Left ventricle myocardium inferior (tissue), 1 donor: ENCODE measurements at places on chromosomes 13 and 19. TPM values are rescaled to one million over a fixed set of nuclear protein-coding genes. Genes with fewer than 3 reads are reported as not detected.
A peak's percentile ranks its signal among the peaks of the same experiment; 100 is the strongest.

DNA sequence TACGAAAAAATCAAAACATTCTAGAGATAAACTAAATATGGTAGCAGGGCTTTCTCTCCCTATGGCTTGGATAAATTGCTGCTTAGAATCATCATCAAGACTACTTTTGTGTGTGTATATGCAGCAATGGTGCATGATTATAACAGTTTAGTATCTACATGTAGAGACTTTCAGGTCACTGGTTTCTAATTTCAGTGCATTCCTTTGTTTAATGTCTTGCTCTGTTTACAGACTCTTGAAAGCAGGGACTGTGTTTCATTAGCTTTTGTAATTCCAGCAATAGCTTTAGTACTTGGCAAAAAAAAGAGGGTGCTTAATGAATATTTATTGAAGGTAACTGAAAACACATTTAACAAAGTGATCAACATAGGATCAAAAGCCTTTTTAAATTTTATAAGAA, 420.7 kb downstream of the PCDH9 start:
- H3K4me1 ChIP-seq, result peaks cover 18% of the 10 kb centered on the region
- H3K36me3 ChIP-seq, result no peaks in the 10 kb centered on the region
- DNase-seq, result no peak
- no peak overlapping the region for H3K27ac ChIP-seq
- no peak overlapping the region for H3K4me3 ChIP-seq

DNA sequence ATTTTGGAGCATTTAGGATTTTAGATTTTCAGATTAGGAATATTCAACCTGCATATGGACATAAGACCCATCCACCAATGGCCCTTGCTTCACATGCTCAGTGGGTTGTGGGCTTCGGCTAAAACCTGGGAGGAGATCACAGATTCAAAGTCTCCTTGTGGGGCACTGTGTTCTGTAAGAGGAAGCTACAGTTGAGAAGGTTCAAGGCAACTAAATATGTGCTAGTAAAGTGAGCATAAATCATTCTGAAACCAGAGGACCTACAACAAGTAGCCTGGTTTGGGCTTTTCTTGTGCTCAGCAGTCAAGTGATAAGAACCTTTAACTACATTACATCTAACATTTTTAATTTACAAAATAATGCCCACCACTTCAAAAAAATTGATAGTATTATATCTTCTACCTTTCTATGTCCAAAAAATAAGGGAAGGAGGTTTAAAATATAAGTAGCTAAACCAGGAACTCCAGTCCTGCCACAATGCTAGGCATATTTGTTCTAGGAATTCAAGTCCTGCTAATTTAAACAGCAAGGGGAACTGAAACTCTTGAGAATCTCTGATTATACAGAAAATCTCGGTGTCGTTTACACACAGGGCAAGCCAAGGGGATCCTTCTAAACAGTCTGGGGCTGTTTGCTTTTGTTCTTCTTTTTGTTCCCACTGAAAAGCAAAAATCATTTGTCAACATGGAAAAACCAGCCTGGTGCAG, 36.6 kb downstream of the FOXO1 start:
- H3K36me3 ChIP-seq, result no peaks in the 10 kb centered on the region
- no peaks in the 10 kb centered on the region for H3K27me3 ChIP-seq
- no peak overlapping the region for H3K4me3 ChIP-seq
- DNase-seq, result no peak
- H3K4me1 ChIP-seq, result peaks cover 48% of the 10 kb centered on the region

GRCh38 chr13:99327761-99328160, 20.6 kb upstream of the GPR183 start:
- H3K27me3 ChIP-seq, result no peaks in the 10 kb centered on the region
- H3K4me1 ChIP-seq, result no peaks in the 10 kb centered on the region
- no peak overlapping the region for H3K27ac ChIP-seq
- peaks cover 11% of the 10 kb centered on the region for H3K36me3 ChIP-seq
- DNase-seq, result no peak

- H3K36me3 ChIP-seq, result peaks cover 69% of the 10 kb centered on the region
- peaks cover 62% of the 10 kb centered on the region for H3K4me1 ChIP-seq
- H3K27ac ChIP-seq, result peak overlapping the region; percentile 31
- H3K4me3 ChIP-seq, result no peak overlapping the region
Measured at GRCh38 chr19:16386619-16387240, 62.1 kb downstream of the KLF2 start.

DNA sequence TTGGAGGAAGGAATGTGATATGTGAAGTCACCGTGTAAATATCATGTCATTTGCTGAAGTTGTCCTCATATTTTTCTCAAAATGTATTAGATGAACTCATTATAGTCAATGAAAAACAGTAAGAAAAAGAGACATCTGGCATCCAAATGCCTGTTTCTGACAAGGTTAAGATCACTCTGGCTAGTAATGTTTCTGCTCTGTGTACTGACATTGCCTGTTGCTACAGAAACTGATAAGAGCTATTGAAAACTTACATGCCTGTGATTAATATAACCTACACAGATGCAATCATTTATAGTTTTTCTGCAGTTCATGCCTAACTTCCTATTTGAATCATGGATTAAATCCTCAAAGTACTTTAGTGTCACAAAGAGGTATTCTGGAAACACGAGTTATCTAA, 249.8 kb downstream of the NBEA start:
- H3K4me1 ChIP-seq, result peaks cover 6% of the 10 kb centered on the region
- H3K4me3 ChIP-seq, result no peak overlapping the region
- peaks cover 24% of the 10 kb centered on the region for H3K36me3 ChIP-seq
- peak overlapping the region; percentile 37 for H3K27ac ChIP-seq
- no peak for DNase-seq

DNA sequence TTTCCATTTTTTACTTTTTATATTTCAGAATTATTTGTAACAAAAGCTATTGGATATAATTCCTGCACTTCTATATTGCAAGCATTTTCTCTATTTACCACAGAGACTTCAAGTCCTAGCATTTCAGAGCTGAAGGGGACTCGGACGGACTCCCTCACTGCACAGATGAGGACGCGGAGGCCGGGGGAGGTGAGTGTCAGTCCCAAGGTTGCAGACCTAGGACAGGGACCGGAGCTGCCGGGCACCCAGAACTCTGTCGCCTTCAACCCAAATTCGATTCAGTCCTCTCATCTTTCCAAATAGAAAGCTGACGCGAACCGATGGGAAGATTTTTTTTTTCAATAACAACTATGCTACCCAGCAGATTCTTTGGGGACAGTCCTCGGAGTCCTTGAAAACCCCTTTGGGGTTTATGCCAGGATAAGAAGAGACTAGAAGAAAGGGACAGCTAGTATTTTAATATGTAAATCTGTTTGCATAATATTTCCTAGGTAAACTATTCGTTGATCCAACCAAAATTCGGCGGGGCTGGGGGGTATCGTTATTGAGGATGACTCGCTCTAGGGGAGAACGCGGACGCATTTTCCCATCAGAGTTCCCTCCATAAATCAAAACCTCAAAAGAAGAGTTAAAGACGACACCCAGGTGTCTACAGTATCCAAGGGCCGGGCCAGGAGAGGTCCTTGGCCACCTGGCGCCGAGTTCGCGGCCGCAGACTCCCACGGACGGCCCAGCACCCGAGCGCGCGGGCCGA, 803 bp downstream of the FLT3 start:
- peaks cover 15% of the 10 kb centered on the region for H3K4me1 ChIP-seq
- H3K27me3 ChIP-seq, result peaks cover 100% of the 10 kb centered on the region
- DNase-seq, result no peak

- no peak for DNase-seq
- peak overlapping the region; percentile 91 for H3K27ac ChIP-seq
Measured at GRCh38 chr19:45640849-45641273, 1.7 kb upstream of the EML2 start.

Gene ZNF541
- 0.99 TPM for total RNA-seq

Gene GPR12
- 0.14 TPM for total RNA-seq

DNA sequence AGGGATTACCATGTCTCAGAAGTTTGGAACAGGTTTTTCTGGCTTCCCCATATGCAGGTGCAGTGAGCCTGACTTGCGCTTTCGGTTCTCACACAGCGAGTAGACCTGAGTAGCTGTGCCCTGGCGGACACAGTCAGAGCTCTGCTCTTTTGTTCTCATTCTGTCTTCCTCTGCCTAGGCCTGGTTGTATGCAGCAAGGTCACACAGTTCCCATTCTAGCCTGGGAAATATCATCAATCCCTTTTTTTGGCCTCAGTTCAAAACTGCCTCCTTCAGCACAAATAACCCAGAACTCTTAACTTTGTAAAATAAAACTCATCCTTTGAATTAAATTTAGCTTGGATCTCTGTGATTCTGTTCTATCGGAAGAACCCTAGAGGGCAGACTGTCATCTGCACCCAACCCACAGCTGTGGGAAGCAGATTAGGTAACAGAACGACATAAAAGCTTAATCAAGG, 10.2 kb downstream of the OXGR1 start:
- peak overlapping the region; percentile 64 for H3K27ac ChIP-seq
- H3K4me1 ChIP-seq, result peaks cover 23% of the 10 kb centered on the region
- no peak for DNase-seq
- H3K36me3 ChIP-seq, result no peaks in the 10 kb centered on the region
